Stimulated activated naive CD8-positive, alpha-beta T cell treated with anti-CD3 and anti-CD28 coated beads, Interleukin-15, Interleukin-2, amounts not matched to agents 100 U/mL and 50 U/mL, for 24 hours (primary cell): ENCODE measurements at places on chromosomes 3 and 15.

GRCh38 chr15:27500206-27500605 lies 529.2 kb downstream of the GABRG3 start:
- DNase-seq = no peak

DNA sequence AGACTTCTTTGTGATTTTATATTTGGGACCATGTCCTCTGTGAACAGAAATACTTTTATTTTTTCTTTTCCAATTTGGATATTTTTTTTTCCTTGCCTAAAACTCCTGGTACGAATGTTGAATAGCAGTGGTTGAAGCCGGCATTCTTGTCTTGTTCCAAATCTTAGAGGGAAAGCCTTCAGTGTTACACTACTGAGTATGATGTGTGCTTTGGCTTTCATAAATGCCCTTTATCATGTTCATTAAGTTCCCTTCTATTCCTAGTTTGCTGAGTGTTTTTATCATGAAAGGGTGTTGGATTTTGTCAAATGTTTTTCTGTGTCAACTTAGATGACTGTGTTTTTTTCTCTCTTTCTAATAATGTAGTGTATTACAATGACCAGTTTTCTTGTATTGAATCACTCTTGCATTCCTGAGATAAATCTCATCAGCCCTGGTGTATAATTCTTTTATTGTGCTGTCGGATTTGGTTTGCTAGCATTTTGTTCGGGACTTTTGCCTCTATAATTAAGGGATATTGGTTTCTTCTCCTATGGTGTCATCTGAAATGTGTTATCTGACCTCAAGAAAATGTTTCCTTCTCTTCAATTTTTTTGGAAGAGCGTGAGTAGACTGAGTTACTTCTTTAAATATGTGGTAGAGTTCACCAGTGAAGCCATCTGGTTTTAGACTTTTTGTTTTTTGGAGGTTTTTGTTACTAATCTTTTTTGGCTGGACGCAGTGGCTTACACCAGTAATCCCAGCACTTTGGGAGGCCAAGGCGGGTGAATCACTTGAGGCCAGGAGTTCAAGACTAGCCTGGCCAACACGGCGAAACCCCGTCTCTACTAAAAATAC lies 33.3 kb downstream of the MAP1A start:
- no peak for DNase-seq

DNA sequence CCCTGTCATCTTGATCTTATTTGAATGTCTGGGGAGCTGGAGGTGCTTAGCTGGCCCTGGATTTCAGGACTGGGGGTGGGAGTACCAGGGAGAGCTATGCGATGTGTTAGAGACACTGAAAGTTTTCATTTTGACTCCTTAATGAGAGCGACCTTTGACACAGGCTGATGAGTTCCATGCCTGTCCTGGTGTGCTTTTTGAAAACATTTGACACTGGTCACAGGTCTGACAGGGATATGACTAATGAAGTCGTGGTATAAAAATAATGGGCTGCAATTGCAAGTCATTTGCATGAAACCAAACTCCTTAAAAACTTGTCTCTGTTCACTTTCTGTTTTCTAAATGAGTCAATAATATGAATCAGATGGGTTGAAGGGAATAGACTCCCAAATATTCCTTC lies 81.9 kb downstream of the MECOM start:
- no peak for DNase-seq

DNA sequence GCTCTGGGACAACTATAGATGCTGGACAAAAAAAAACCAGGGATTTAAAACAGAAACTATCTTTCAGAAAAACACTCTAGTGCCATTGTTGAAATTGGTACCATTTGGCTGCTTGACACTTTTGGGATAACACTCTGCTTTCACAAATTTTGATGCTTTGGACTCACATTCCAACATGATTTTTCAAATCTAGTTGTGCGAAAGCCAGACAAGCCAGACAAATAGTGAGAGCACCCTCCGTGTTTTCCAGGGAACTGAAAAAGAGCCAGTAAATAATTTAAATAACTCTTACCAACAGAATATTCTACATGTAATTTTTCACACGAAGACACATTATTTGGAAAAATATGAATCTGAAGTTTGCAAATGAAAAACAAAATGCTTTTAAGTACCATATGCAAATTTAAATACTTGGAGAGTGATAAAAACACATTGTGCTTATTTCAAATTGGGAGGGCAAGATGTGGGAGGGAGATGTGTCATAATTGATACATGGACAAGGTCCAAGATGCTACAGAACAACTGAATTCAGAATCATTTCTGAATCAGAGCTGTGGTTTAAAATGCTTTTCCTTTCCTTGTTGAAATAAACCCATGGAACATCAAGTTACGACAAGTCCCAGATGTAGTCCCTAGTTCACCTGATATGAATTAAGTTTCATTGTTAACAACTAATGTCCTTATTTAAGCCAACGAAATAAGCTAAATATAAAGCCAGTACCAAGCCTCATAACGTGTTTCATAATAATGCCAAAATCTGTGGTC lies 144.2 kb upstream of the SOX2 start:
- no peak for DNase-seq

- DNase-seq = no peak
Measured at GRCh38 chr3:29763115-29763514, 482.2 kb downstream of the RBMS3 start.

GRCh38 chr15:56808160-56808559 lies 74.9 kb upstream of the ZNF280D start:
- DNase-seq = no peak

- DNase-seq = peak; percentile 67
Measured at GRCh38 chr3:46959161-46959511, 17.4 kb downstream of the CCDC12 start.

- DNase-seq = no peak
Measured at GRCh38 chr3:42652611-42653302, 740 bp upstream of the ZBTB47 start.

DNA sequence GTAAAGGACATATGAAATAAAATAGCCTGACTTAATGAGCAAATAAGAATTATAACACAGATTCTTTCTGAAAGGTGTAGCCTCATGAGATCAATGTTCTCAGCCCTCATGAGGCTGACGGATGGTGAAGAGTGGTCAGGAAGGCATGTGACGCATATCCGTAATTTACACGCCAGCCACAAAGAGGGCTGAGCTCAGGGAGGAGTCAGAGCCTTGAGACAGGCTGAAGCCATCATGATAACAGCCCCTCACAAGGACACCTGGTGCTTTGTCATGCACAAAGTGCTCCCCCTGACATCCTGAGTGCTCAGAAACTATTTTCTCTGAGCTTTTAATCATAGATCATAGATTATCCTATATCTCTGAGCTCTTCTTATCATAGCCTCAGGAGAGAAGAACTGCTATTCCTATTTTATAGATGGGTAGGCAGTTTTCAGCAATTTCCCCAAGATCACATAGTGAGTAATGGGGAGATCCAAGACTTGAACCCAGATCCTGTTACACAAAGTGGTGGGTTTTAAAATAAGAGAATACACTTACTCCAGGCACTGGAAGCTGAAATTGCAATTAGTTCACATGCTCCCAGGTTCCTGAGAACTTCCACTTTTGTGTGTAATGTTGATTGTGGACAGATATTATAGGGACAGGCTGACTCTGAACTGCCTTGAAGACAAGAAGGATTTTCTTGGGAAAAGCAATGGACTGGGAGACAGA lies 267.1 kb downstream of the RPLP1 start:
- DNase-seq = peak; percentile 67

- DNase-seq = no peak
Measured at GRCh38 chr15:80231371-80231770, 20.6 kb downstream of the CTXND1 start.

DNA sequence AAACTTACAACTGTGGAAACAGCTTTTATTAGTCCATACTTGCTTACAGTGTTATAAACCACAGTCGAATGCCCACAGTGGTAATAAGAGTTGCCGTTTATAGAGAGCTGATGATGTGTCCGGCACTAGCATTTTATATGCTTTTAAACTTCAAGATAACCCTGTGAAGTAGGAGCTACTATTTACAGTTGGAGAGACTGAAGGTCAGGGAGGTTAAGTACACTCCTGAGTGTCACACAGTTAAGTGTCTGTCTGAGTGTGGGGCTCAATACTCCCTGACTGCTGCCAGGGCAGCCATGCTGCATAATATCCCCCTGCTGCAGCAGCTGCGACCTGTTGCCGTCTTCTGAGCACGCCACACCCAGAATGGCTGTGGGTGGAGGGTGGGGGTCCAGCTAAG lies 89.9 kb upstream of the TNFAIP8L3 start:
- DNase-seq = no peak

- no peak for DNase-seq
Measured at GRCh38 chr3:5054098-5054497, 68.0 kb upstream of the ARL8B start.

GRCh38 chr3:8987645-8988383 lies 24.5 kb upstream of the RAD18 start:
- DNase-seq = peak; percentile 69

GRCh38 chr3:187016639-187017345 lies 86.5 kb downstream of the ST6GAL1 start:
- no peak for DNase-seq

- no peak for DNase-seq
Measured at GRCh38 chr3:42871592-42872196, 4.0 kb downstream of the CYP8B1 start.

DNA sequence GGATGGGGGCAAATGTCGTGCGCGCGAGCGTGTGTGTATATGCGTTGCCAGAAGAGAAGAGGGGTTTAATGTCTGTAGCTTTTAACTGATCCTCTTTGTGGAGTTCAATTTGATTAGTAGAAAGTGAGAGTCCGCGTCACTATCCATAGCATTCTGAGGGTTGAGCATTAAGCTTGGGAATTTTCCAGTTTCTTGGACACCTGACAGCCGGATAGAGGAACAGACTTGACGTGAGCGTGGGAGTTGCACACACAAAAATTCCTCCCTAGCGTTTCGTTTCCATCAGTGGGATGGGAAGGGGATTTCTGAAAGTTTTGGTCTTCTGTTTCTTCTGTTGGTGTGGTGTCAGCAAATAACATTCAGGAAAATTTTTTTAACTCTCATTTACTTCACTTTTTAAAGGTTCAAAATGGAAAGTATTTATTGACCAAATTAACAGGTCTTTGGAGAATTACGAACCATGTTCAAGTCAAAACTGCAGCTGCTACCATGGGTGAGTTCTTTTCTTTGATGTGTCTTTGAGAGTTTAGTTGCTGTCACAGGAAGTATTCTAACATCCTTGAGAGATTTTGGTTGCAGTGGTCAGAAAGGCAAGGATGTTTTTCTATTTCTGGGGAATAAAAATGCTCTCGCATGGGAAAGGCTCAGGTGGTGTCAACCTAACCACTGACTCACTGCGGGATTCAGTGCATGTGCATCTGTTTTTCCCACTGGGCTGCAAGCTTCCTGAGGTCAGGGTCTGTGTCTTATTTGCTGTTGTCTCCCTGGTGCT lies 841 bp downstream of the POGLUT1 start:
- no peak for DNase-seq

DNA sequence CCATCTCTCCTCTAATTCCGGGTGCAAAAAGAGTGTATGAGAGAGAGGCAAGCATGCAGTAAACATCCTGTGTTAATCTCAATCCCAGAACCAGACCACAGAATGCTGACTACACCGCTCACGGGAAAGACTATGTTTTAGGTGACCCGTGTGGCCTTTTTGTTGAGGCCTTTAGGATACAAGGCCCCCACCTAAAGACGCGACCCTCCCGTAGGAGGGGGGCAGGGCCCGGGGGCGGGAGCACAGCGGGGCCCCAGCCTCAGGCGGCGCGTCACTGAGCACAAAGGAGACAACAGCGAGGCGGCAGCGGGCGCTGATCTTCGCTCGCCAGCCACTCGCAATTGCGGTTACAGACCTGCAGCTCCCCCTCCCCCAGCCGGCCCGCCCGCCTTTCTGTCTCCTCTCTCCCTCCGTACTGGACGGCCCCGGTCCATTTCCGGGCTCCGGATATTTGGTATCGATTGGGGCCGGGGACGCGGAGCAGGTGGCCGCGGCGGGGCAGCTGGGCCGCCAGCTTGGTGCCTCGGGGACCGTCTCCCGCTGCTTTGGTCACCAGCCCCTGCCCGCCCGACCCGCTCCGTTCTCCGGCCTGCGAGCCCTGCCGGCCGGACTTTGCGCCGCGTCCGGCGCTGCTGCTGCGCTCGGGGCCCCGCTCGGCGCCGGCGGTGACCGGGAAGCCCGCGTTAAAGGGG lies at the start of gene CCDC50:
TSS of gene CCDC50 (plus strand) at position 433 of the 692 bp plus-strand sequence. CDS start 281 bp downstream, outside the sequence.
- DNase-seq = peak; percentile 61

GRCh38 chr15:64412216-64412615 lies 24.6 kb downstream of the TRIP4 start:
- DNase-seq = no peak

- DNase-seq = no peak
Measured at GRCh38 chr3:116342499-116342898, 102.8 kb downstream of the LSAMP start.

GRCh38 chr3:69472093-69472492 lies 86.2 kb upstream of the FRMD4B start:
- DNase-seq = no peak

DNA sequence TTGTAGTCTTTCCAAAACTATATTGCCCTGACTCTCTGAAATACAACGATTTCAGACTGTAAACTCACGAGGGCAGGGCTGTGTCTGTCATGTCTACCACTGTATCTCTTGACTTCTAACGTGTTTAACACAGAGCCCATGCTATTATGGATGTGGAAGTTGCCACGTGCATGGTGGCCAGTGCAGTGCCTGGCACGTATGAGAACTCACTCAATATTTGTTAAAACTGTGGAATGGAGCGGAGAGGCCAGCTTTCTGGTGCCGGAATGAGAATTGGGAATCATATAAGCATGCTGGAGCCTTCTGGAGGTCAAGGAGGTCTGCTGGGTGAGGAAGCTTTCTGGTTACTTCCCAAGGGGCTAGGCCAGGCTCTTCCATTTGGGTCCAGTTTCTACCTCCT lies 220.6 kb upstream of the LYSMD4 start:
- no peak for DNase-seq

GRCh38 chr15:87374339-87374738 lies 882.2 kb downstream of the NTRK3 start:
- DNase-seq = no peak

DNA sequence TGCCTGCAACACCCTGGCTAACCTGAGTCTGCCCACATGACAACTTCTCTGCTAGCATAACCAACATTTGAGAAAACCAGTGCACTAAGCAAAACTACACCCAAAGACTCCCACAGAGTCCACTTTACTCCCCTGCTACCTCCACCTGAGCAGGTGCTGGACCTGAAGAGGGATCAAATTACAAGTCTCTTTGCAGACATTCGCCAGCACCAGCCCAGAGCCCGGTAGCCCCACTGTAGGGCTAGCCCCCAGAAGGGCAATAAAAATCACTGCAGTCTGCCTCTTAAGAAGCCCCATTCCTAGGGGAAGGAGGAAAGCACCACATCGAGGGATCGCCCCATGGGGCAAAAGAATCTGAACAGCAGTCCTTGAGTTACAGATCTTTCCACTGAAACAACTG lies 472.2 kb downstream of the GRM7 start:
- DNase-seq = no peak
